ENCODE measurements at places on chromosomes 4 and X.

DNA sequence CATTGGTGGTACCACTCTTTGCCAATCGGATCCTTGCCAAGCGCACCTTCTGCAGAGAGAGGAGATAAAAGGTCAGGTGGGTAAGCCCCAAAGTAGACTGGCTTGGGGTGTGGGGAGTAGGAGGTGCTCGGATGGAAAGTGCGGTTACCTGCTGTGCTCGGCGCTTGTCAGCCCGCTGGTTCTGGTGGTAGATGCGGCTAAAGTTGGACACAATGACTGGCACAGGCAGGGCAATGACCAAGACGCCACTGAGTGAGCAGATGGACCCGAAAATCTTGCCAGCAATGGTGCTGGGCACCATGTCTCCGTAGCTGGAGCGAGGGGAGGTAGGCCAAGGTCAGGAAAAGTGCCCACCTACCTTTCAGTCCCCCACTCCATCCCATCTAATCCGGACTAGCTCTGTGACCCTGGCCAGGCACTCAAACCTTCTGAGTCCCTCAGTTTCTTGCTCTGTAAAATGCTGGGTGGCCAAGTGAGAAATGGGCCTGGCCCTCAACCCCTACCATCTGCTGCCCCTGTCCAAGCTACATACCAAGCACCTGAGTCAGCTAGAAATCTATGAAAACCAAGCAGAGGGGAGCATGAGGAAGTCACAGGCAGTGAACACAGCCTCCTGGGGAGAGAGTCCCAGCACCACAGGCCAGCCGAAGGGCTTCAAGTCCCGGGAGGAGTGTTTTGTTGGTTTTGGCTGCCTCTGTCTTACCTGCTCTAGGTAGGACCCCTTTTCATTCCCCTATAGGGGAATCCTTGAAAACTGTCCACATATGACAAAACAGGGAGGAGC, 4.7 kb downstream of the KCND1 start:
- DNase-seq = no peak

DNA sequence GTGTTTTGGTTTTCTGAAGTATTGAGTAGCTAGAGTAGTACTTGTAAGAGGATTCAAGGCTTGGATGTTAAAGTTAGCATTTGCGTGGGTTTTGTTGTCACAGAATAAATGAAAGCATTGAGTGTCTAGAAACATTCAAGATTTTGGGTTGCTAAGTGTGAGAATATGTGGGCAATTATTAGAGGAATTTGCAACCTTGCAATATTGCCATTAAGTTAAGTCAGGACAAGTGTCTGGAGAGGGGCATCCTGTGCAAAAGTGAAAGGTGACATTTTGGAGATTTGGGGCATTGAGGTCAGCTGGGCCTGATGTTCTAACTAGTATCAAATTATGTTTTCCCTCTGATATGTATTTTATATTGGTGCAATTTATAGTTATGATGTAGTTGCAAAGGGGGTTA, 533.9 kb upstream of the GRID2 start:
- DNase-seq = no peak

DNA sequence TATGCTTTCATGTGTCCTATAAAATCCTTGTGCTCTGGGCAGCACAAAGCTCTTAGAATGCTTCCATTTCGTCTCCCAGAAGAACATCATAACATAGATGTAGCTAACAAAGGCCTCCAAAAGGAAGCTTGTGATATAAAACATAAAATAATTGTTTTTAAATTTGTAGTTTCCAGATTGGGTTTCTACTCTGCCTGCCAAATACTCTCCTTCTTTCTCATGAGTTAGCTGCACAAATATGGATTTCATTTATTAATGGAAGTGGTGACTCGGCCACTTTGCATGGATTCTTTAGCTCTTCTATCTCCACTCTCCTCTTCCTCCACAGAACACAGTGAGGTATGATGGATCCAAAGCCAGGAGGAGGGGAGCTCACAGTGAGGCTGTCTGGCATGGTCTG, 265.4 kb downstream of the COL25A1 start:
- DNase-seq = no peak

- DNase-seq = no peak
Observed at GRCh38 chrX:142096253-142096652, 108.8 kb downstream of the MAGEC2 start.

- DNase-seq = no peak
Observed at GRCh38 chr4:21013501-21013900, 313.2 kb downstream of the PACRGL start.

GRCh38 chr4:98662055-98662453, 3.6 kb upstream of the TSPAN5 start:
- DNase-seq = no peak

- no peak for DNase-seq
Observed at GRCh38 chrX:53305219-53305995, 24.0 kb upstream of the IQSEC2 start.

GRCh38 chrX:154443479-154443910, 446 bp upstream of the FAM50A start:
- DNase-seq = no peak

DNA sequence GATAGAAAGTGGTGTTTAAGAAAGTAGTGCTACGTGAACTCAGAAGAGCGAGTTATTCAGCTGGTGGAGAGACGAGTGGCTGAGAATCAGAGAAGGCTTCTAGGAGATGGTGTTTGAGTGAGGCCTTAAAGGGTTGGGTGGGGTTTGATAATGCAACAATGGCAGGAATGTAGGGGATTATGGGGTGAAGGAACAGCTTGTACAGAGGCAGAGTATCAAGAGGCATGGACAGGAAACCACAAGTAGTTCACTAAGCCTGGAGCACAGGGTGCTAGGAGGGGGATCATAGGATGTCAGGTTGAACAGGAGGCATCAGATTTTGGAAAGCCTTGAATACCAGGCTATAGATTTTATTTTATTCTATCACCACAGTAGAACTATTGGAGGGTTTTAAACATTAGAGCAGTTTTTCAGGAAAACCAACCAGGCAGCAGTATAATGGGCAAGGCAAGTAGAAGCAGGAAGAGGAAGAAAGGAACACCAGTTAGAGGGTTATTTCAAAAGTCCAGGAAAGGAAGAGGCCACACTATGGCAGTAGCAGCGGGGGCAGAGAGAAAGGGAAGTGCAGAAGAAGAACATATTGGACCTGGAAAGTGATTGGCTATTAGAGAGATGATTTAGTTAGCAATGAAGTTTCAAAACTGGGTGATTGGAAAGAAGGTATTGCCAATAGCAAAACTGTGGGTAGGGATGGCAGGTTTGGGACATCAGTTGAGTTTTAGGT, 99.2 kb downstream of the DOCK11 start:
- DNase-seq = peak; percentile 44

DNA sequence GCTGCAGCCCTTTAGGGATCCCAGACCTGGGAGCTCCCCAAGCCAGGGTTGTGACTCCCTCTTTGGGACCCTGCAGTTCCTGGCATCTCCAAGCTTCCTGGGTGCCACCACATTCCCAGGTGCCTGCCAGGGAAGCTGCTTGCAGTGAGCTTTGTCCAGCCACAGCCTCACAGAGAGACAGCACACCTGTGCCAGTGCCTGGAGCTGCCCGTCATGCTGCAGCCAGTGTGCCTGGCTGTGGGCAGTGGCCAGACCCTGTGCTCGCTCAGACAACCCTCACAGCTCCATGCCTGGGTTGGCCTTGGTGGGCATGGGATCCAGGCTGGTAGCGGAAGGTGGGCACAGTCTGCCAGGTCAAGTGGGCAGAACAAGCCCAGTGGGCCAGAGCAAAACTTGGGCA, 36.0 kb downstream of the TMPRSS11A start:
- no peak for DNase-seq

GRCh38 chr4:106238820-106239420, 77.1 kb downstream of the TBCK start:
- DNase-seq = peak; percentile 26

- DNase-seq = no peak
Observed at GRCh38 chr4:111632641-111633151, 512.6 kb upstream of the FAM241A start.
